ENCODE measurements at places on chromosomes 6 and 20.

GRCh38 chr6:11702089-11702488 is 76.5 kb downstream of the ADTRP start:
- no peak for DNase-seq

DNA sequence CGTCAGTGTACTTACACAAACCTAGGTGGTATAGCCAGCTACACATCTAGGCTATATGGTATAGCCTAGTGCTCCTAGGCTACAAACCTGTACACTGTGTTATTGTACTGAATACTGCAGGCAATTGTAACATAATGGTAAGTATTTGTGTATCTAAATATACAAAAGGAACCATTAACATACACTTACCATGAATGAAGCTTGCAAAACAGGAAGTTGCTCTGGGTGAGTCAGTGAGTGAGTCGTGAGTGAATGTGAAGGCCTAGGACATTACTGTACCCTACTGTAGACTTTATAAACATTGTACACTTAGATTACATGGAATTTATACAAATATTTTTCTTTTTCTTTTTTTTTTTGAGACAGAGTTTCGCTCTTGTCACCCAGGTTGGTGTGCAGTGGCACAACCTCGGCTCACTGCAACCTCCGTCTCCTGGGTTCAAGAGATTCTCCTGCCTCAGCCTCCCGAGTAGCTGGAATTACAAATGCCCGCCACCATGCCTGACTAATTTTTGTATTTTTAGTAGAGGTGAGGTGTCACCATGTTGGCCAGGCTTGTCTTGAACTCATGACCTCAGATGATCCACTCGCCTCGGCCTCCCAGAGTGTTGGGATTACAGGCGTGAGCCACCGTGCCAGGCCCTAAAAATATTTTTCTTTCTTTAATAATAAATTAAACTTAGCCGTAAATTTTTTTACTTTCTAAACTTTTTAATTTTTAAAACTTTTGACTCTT is 15.4 kb upstream of the KIAA1755 start:
- DNase-seq, result peak; percentile 90

DNA sequence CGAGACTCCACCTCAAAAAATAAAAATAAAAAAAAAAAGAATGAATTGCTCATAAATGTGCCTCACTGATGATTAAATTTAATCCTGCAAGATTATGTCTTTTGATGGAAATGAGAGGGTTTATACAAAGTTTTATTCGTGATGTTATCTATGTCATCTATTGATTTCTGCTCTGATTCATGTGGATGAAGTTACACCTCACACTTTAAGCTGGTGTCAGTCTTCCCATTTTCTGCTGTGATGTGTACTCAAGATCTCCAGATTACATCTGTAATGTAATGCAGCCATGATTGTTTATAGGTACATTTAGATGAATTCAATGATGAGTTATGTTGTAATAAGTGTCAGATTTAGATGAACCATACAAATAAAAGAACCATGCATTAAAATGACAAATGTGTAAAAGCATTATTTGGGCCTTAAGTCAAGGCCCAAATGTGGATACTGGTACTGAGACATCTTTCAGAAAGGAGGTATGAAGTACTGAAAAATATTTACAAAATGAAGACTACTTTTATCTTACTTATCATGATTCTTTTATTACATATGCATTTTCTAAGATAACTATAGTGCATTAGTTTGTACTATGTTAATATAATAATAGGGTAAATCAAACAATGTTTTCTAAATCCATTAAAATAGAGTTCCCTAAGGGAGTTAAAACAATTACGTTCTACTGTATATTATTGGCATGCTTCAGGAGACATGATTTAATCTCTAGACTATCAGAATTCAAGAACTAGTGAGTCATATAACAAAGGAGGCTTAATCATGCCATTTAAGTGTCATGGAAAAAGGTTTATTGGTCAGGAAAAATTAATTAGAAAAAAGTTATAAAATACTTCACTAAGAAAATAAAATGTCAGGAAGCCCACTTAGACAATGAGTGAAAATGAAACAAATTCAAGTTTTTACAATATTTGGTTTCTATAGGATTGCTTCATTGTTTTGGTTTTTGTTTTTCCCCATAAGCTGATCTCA is 34.5 kb downstream of the HCRTR2 start:
- no peak for DNase-seq

DNA sequence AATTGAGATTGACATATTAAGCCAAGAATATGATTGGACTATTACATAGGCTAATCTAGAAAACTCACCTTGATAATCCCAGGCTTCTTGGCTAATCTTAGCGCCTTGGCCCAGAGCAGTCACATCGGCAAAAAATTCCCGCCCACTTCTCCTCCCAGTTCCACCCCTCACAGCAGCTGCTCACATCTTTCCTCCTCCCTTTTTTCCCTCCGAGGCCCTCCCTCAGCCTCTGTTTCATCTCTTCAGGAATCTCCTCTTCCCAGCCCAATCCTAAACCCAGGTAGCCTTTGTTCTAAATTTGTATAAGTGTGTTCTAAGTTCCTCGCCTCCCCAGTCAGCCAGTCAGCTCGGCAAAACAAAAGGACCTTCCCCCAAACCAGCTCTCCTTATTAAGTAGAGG is 184.3 kb downstream of the PRKN start:
- DNase-seq, result no peak

- no peak for DNase-seq
Measured at GRCh38 chr6:32614366-32615081, 22.7 kb upstream of the HLA-DQA1 start.

GRCh38 chr20:38557174-38557573 is 23.8 kb upstream of the ADIG start:
- no peak for DNase-seq

DNA sequence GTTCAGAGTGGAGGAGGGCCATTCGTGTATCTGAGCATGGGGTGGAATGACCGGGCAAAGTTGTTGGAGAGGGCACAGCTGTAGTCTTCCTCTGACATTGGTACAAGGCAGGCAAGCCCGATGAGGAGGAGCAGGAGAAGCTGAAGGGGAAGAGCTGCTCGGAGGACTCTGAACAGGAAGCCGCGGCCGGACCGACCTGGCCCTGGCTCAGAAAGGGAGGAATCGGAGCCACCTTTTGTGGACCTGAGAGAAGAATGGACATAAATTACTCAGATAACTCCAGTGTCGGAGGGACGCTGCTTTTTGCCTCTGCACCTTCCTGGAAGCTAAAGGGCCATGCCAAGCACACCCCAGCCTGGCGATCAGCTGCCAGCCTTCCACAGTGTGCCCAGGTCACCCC is 315.0 kb downstream of the ESR1 start:
- DNase-seq, result no peak

DNA sequence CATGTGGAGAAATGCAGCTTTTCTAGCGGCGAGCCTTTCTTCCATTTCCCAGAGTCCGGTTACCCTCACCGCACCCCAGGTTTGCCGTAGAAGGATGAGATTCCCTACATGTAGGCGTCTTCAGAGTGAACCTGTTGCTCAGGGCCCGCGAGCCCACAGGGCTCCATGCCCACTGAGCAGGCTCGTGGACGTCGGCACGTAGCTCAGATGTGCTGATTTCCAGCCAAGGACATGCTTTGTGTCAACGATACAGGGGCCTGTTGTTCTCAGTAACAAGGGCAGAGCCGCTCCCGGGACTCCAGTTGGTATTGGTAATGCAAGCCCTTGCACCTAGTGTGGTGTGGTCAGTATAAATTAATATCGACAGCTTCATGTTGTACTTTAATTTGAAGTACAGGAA is 159.6 kb downstream of the MTHFD1L start:
- no peak for DNase-seq

DNA sequence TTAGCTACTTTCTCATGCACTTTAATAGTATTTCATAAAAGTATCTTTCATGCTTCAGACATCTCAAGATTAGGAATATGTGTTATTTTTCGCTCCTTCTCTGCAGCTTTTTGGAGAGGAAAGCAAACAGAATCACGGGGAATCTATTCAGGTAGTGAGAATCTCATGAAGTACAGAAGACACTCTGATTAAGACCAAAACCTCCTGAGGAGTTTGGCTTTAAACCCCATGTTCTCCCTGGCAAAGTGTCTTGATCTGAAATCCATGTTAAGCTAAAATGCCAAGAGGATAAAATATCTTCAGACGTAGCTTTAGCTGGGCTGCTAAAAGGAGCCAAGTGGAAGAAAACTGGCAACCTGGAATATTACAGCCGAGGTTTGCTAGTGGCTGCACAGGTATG is 149.3 kb downstream of the LRRC1 start:
- no peak for DNase-seq

DNA sequence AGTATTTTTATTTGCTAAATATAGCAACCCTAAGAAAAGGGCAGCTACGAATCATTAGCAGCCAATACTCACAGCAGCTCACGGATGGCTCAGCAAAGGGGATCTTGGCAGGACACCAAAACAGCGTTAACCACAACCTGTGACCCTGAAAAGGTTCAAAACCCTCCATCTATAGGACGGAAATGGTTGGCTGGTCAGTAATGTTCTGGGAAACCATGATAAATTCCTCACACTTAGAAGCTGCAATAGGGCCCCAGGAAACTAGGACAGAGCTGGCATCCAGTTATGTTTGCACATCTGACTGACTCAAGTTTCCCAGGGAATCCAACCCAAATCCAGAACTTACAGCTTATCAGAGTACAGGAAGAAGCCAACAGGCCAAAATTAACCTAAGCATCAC is 30.9 kb upstream of the PTPRT start:
- peak; percentile 16 for DNase-seq

DNA sequence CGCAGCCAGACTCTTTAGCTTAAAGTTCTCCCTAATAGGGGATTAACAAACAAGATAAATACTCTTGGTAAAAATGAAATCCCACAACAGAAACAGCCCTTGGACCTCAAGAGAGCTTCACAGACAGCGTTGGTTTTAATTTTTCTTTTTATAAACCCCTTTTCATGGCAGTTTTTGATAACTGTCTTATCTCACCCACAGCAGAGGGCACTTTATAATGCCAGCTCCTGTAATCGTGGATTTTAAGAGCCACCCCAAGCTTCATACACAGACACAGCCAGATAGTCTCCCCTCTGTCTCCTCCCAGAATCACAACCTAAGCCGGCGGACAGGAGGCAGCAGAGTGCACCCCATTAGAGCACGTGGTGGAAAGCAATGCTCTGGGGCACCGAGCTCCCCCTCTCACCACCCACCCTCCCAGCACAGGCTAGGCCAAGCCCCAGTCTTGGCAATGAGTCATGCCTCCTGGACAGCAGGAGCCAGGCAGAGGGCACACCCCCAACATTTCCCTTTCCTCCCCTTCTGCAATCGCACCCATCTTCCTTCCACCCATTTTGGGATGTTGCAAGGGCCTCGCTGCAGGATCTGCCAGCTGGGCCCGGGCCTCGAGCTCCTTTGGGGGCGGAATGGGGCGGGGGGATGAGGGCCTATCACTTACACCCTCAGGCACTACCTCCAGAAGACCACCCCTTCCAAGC is 2.4 kb downstream of the JAG1 start:
- DNase-seq, result peak; percentile 89

DNA sequence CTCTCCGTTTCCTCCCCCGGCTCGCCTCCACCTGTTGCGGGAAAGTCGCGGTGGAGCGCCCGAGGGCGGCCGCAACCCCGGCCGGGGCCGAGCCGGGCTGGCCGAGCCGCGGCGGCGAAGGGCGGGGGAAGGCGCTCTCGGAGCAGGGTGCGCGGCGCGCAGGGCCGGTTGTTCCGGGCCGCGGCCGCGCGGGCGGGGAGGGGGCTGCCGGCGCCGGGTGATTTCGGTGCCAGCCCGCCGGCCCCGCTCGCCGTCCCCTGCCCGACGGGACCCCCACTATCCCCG is 235 bp downstream of the MAP7 start:
- DNase-seq, result no peak

GRCh38 chr6:116461331-116461931 is at the start of gene CALHM6:
Gene CALHM6 (plus strand): TSS chr6:116461375. CDS start chr6:116461930, 555 bp downstream.
- no peak for DNase-seq

- DNase-seq, result peak; percentile 45
Measured at GRCh38 chr6:21596145-21596948, 2.8 kb downstream of the SOX4 start.

- no peak for DNase-seq
Measured at GRCh38 chr6:105499136-105499870, 96.4 kb upstream of the PREP start.

DNA sequence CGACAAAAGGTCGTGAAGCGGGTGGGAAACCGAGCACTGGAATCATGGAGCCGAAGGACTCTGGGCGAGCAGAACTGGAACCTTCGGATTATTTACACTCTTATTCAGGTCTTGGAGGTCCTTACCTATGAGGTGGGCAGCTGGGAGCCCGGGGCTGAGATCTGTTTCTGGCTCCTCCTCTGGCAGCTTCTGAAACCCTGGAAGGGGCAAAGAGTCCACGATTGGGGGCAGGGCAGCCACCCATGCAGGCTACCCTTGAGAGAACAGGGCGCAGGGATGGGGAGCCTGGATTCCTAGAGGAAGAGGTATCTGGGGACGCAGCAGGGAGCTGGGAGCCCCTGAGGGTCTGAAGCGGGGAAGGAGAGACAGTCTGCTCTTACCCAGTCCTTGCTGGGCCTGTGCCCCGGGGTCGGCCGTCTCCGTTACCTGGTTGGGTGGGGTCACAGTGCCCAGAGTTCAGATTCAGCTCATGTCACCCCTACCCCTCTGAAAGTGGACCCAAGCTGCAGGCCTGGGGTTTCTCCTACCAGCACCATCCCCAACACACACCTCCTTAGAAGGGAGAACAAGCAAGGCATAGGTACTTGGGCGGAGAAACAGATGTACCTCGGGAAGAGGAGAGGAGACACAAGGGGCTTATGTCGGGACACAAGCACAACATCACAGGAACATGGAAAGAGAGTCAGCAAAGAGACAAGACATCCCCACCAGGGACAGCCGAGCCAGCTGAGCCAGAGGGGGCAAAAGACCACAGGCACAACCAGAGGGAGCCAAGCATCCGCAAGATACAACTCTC is 592 bp downstream of the LTB start:
- DNase-seq, result no peak

GRCh38 chr20:40339661-40340449 is 349.2 kb downstream of the MAFB start:
- DNase-seq, result no peak
